Activated CD4-positive, alpha-beta T cell treated with anti-CD3 and anti-CD28 coated beads, Interleukin-2, amount 50 U/mL, for 48 hours (primary cell): ENCODE measurements at places on chromosomes 11 and 22.

DNA sequence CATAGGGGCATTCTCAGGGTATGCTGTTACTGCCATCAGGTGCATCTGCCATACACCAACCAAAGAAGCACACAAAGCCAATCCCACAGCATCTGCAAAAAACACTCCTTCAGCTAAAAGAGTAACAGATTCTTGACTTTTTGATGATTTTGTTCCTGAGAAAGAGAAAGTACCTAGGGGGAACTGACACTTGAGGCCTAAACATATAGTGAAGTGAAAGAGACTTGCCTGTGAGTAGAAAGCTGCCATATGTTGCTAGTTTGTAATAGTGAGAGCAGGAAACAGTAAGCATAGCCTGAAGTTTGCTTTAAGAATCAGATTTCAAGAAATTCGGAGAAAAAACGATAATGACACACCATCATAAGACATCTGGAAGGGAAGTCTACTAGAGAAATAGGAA is 97.9 kb upstream of the CTSC start:
- no peak for DNase-seq

DNA sequence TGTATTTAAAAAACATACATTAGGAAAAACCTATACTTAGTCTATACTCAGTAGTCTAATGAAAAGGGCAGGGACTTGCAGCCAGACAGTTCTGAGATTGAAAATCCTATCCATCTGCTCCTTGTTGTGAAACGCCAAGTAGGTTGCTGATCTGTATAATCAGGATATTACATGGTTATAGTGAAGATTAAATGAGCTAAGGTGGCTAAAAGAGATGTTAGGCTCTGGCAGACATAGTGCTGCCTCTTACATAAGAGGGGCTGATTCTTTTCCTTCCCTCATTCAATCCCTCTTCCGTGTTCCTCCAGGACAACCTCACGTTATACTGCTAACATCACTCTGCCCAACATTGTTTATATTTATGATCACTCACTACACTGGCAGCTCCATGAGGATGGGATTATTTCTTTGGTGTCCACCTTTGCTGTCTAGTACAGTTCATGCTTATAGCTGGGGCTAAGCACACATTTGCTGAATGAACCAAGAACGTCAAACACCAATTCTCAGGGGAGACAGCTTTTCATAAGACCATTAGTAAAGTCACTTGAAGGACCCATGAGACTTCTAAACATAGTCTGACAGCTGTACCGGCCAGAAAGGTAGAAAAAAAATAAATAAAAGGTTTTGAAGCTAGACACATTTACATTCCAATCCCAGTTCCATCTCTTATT is 46.3 kb downstream of the GAB2 start:
- no peak for DNase-seq

GRCh38 chr22:42717197-42717928 is 3.3 kb downstream of the A4GALT start:
- no peak for DNase-seq

DNA sequence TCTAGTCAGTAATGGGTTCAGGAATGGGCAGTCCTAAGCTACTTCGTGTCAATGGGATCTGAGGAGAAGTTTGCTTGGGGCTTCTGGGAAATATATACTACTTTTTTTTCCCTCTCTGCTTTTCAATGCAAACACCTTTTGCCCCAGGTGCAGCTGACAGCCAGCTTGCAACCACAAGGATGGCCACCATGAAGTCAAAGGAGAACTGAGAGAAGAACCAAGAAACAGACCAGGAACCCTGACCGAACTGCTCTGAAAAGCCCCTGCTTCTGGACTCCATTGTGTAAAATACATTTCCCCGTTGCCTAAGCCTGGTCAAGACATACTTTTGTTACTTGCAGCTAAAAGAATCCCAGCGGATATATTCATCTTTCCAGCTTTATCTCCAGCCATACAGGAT is 20.1 kb upstream of the CD44 start:
- DNase-seq, result no peak

GRCh38 chr22:20805972-20806471 is 32.1 kb downstream of the SERPIND1 start:
- no peak for DNase-seq

- DNase-seq, result peak; percentile 60
Observed at GRCh38 chr11:74009675-74010305, 905 bp upstream of the UCP3 start.

GRCh38 chr11:69878927-69879728 is 59.9 kb upstream of the FGF3 start:
- DNase-seq, result no peak

- DNase-seq, result peak; percentile 17
Observed at GRCh38 chr11:36509201-36509639, 852 bp downstream of the TRAF6 start.

DNA sequence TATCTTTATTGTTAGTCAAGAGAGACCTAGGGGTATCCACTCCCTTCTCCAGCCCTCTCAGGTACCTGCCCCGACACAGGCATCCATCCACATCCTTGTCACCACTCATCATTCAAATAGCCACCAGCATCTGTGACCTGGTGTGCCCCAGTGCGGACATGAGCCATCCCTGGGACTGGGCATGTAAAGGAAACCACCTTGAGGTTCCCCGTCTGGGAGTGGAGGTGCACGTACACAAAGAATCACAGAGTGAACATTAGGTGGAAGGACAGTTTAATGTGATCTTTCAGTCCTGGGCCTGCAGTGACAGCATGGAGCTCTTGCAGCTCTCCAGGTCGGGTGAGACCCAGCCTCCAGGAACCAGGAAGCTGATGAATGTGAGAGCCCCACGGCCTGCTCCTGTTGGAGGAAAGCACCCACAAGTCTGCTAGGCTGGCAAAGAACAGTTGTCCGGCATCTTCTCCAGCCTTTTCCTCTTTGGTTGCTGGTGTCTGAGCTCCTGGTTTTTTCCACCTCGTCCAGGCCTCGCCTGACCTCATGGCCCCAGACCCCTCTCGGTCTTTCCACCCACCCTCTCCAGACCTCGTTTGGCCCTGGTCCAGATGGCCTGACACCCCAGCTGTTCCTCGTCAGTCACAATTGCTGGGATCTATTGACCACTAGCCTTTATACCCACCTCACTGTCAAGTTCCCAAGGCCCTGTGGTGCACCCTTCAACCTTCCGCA is 16.5 kb downstream of the PSMD13 start:
- DNase-seq, result no peak

GRCh38 chr11:107605061-107606006 is 14.4 kb downstream of the ELMOD1 start:
- no peak for DNase-seq

- DNase-seq, result no peak
Observed at GRCh38 chr11:56624661-56625110, 10.0 kb upstream of the OR5M1 start.

DNA sequence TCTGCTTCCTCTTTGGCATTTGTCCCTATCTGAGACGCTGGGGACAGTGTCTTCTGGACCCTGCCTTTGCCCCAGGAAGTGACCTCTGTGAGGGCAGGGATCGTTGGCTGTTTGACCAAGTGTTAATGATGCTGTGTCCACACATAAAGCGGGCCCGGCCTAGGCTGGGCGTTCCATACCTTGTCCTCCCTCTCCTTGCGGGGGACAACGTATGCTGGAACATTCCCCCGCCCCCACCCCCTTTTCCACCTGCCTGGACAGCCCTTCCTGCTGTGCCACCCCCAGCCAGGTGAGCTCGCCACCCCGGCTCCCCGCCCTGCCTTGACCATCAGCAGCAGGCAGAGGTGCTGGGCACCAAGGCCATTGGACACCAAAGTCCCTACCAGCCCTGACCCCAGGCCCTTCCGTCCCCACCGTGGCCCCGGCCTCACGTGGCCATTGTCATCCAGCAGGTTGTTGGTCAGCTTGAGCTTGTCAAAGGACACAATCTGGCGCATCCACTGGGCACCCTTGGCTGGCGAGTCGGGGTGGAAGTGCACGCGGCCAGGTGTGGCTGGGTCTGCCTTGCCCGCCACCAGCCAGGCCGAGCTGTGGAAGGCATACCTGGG is 4.1 kb upstream of the NUDT8 start:
- DNase-seq, result no peak

GRCh38 chr11:45899448-45900174 is 7.5 kb downstream of the FREY1 start:
- peak; percentile 69 for DNase-seq
